Mammary epithelial cell (primary cell): ENCODE measurements at places on chromosomes 2 and 18. TPM values are rescaled to one million over a fixed set of nuclear protein-coding genes. Genes with fewer than 3 reads are reported as not detected.

The PRKAG3 gene
- not detected in 2 replicates for total RNA-seq

- no peak for DNase-seq
These were observed 41.7 kb downstream of the GALNT1 start for GRCh38 chr18:35623255-35623654.

- no peak for DNase-seq
These were observed 137.9 kb upstream of the PID1 start for GRCh38 chr2:229408962-229409361.

The PIEZO2 gene
- total RNA-seq = 1.3 TPM

GRCh38 chr2:193326296-193326695, 1131.6 kb upstream of the TMEFF2 start:
- no peak for DNase-seq

The SERPINB4 gene
- total RNA-seq = 0.35 TPM in 1 of 2 replicates, not detected in the other

DNA sequence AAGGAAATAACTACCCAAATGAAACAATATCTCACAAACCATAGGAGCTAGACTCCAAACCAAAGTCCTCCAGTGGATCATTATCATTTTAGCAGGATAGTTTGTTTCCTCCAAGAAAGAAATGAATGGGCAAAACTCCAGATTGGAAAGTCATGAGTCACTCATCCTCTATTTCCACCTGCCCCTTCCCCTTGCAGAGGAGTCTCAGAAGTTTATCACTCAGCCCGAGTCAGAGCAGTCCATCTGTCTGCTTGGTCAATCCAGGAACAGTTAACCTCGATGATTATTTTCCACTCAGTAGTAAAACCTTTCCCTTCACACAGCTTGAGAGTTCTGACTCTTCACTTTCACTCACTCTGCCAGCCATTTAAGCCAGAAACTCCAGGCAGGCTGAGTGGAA, 462.2 kb downstream of the BCL11A start:
- no peak for DNase-seq

GRCh38 chr2:102181919-102182635, 4.7 kb upstream of the IL1RL2 start:
- no peak for DNase-seq

GRCh38 chr18:36519358-36519757, 221.8 kb downstream of the FHOD3 start:
- DNase-seq = no peak

GRCh38 chr2:117775703-117776219, 38.7 kb upstream of the DDX18 start:
- DNase-seq = no peak

The CNRIP1 gene
- total RNA-seq = not detected in 2 replicates

DNA sequence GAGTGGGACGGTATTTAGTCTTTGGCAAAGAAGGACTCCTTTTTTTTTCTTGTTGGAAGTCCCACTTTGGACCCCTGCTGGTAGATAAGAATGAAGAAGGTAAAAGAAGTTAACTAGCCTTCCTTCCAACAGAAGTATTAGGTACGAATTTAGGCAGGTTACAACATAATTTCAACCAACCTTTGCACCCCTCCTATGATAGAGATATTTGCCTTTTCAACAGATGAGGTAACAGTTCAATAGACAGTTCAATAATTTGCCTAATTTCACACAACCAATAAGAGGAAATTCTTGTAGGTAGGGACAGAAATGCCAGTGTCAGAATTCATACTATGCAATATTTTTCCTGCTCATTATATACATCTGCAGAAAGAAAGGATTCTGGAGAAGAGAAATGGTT, 100.8 kb downstream of the CCDC141 start:
- no peak for DNase-seq

DNA sequence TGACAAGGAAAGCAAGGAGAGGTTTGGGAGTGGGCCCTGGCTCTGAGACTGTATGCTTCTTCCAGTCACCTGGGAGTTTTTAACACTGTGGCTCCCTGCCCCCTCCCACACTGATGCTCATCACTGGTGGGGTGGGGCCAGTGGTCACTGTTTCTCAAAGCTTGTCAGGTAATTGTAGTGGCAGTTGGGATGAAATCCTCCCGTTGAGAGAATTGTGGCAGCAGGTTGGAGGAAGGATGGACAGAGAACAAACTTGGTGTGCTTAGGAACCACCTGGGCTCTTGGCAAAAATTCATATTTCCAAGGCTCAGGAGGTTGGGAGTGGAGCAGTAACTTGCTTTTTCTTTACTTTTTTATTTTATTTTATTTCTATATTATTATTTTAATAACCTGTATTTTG, 25.1 kb downstream of the DGKD start:
- DNase-seq = no peak

DNA sequence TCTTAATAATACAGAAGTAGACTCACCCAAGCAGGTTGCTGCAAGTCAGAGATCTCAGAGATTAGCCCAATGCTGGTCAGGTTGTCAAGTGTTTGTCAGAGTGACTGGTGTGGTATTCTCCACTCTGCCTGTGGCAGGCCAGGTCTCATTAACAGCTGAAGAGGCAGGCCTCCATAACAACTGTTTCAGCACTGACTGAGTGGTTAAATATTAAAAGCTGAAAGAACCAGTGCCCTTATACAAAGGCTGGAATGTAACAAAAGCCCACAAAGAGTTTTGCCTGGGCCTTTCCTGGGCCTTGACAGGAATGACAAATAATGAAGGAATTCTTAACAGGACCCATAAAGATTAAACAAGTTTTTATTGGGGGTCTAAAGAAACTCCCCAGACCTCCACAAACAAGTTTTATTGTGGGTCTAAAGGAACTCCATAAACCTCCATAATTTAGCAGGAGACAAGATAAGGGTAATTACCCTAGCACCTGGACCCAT, 26.8 kb downstream of the SULT1C2 start:
- DNase-seq = peak; percentile 92

The PFN4 gene
- 0.92 and 1.1 TPM in 2 replicates for total RNA-seq

DNA sequence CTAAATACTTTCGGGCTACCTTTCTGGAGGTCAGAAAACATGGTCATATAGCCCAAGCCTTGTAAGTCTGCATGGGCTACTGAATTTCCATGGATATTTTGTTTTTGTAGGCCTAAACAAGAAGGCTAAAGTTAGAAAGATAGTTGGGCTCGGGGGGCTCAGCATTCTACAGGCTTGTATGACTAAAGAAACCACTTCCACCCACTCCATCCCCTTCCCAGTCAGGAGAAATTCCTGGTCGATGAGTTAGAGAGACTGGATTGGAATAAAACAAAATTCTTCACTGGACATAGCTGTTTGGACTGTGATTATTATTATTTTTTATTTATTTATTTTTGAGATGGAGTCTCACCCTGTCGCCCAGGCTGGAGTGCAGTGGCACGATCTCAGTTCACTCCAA, 539.4 kb upstream of the TNP1 start:
- no peak for DNase-seq

DNA sequence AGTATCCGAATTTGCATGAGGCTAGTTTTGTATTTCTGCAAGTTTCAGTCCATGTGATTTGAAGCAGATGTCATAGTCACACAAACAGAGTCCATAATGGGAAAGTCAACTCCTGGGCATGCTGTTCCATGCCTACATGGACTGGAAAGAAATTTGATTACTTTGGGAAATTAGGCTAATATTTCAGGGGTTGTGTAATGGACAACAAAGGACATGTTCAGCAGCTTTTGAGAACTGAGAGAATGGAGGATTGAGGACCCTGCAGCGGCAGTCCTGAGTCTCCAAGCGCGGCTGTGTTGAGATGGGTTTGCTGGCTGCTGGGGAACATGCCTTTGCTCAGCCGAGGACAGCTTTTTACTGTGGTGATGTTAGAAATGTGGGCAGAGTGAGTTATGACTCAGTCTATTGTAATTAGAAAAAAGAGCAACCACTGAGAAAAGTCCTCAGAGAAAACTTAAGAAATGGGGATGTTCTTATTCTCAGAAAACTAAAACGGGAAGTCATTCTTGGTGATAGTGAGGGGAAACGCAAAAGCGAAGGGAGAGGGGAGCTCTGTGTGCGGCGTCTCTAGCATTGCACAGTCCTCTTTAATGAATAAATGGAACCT, 149.2 kb downstream of the FAM210A start:
- DNase-seq = peak; percentile 44

- no peak for DNase-seq
These were observed 284.1 kb downstream of the PID1 start for GRCh38 chr2:228986961-228987360.

GRCh38 chr2:144281476-144281875, 238.4 kb downstream of the ZEB2 start:
- no peak for DNase-seq

GRCh38 chr2:207770602-207771404, 1.1 kb upstream of the FZD5 start:
- DNase-seq = no peak

- no peak for DNase-seq
These were observed 556.4 kb downstream of the ERBB4 start for GRCh38 chr2:211982162-211982561.

DNA sequence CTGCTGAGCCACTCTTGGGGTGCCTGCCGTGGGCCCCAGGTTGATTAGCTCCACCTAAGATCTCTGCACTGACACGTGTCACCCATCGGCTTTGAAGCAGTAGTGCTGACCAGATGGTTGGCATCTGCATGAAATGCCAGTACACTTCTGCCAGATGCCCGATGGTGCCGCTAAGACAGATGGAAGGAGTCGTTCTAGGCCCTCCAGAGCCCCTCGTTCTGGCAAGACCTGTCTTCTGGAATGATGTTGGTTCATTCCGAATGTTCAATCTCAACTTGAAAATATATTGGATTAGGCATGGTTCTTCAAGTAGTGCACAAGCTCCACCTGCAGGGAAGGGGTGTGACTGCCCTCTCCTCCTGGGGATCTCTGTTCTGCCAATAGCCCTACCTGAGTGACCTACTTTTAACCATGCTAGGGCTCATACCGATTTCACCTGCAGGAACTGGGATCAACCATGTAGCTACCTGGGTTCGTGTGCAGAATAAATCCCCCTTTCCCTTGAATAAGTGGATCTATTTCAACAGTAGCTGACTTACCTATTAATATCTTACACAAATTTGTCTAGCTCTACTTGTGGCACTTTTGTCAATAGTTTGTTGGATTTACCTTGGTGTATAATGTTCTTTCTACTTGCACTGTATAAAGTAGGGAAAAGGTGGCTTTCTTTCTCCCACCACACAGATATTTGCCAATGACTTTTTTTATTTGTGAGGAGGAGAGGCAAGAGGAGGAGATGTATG, 342.6 kb downstream of the CTNNA2 start:
- no peak for DNase-seq

GRCh38 chr2:15713475-15713874, 121.8 kb downstream of the DDX1 start:
- DNase-seq = no peak

The EMILIN2 gene
- 0.52 and 0.64 TPM in 2 replicates for total RNA-seq

DNA sequence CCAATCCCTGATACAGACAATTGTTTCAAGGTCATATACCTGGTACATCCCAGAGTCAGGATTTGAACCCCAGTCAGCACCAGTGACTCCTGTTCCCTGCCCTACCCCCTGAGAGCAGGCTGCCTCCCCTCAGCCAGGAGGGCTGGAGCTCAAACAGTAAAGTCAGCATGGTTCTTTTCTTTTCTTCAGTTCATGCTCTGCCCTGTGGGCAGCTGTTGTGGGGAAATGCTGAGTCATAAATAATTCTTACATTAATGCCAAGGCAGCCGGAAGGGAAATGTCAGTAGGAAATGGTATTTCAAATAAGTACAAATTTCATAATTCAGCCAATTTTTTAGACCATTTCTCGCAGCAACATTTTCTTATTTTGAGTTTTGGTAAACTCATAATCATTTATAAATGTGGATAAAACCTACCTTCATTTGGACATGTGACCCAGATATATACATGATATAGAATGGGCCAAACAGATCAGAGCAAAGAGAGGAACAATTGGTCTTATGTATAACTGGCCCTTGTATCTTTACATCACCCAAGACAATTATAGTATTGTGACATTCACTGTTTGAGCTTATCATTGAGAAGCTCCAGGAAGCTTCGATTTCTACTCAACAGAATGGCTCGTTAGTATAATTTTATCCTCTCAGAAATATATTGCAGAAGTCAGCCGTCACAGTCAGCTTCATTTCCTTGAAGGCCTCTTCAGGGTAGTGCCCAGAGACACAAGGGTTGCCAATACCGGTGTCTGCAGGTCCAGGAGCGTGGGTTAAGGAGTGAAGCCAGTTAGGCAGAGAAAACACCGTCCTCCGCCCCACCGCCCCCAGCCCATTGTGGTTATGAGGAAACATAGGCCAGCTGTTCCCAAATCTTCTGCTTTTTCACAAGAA, 28.0 kb upstream of the SCYGR1 start:
- peak; percentile 81 for DNase-seq

The DYSF gene
- total RNA-seq = 18.3 and 28.9 TPM in 2 replicates

The NCKAP5 gene
- 9.3 TPM for total RNA-seq

- no peak for DNase-seq
These were observed 200.7 kb downstream of the DCDC2C start for GRCh38 chr2:3904061-3904460.
